ENCODE measurements at places on chromosomes 3 and 15.

- DNase-seq = peak; percentile 44
These were observed 588 bp downstream of the MAPK6 start for GRCh38 chr15:52019394-52020220.

- DNase-seq = no peak
These were observed 112.9 kb downstream of the PDZRN3 start for GRCh38 chr3:73511571-73512525.

GRCh38 chr3:60417576-60417975 is 833.7 kb downstream of the FHIT start:
- no peak for DNase-seq

DNA sequence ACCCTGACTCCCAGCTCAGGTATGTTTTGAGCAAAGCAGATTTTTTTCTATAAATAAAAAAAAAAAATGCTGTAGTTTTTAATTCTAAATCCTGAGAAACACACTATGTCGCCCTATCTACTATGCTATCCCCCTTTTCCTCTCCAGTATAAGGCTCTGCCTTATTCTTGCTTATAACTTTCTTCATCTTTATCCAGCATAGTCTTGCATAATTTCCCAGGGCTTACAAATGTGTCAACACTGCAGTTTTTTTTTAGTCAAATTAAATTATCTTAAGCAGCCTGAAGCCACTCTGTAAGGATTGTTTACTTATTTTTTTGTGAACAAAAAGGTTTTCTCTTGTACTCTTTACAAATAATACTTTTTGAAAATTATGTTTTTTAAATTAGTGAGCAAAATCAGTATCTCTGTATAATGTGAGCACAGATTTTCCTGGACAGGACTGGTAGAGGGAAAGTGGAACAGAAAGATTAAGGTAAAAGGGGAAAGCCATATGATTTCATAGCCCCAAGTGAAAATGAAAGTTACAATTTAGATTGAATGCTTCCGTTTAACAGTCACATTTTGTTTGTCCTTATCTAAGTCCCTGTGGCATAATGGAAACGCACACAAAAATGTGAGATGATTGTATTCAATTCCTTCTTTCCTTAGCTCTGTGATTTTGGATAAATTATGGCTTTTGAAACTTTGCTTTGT is 5.6 kb upstream of the PYDC2 start:
- no peak for DNase-seq

GRCh38 chr3:18778598-18778997 is 353.5 kb upstream of the SATB1 start:
- no peak for DNase-seq

DNA sequence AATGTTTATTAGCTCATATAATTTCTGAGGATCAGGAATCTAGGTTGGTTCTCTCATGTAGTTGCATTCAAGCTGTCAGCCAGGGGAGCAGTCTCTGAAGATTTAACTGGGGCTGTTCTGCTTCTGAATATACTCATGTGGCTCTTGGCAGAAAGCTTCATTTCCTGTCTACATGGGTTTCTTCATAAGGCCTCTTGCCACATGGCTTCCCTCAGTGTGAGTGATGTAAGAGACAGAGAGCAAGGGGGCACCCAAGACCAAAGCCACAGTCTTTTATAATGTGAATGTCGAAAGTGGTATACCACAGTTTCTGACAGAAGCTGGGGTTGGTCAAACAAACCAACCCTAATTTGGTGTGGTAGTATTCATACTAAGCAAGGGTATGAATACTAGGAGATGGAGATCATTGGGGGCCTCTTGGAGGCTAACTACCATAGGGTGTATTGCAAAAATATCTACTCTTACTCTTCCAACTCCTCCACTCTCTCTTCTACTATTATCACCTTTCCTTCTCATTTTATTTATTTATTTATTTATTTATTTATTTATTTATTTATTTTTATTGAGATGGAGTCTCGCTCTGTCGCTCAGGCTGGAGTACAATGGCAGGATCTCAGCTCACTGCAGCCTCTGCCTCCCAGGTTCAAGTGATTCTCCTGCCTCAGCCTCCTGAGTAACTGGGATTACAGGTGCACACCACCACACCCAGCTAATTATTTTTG is 123.8 kb downstream of the B3GALNT1 start:
- DNase-seq = peak; percentile 1

DNA sequence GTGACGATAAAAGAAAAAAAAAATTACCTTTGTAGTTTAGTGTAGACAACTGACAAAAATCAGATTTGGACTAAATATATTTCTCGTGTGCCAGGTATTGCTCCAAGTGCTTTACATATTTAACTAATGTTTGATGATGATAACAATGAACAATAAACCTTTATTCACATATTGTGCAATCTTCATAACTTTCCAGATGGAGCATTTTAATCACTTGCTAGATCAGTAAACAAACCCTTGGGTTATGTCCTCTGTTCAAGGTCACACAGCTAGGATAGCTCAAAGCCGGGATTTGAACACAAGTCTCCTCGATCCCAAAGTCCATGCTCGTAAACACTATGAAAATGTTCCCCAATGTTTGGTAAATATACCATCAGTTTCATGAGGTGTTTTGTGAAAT is 14.5 kb downstream of the NCEH1 start:
- no peak for DNase-seq

DNA sequence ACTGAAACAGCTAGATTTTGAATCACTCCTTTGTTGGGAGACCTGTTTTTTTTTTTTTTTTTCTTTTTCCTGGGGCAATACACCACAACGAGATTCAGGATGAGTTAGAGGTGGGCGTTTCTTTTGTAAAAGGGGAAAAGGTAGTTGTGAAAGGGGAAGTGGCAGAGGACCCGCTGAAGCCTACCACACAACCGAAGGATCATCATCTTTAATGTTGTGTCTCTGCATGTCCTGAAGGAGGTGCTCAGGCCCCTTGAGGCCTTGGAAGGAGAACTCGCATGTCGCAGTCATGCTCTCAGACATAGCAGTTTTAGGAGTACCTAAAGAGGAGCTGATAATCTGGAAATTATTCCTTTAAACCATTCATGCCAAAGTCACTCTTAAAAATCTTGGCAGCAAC is 137.9 kb upstream of the LRIG1 start:
- no peak for DNase-seq

DNA sequence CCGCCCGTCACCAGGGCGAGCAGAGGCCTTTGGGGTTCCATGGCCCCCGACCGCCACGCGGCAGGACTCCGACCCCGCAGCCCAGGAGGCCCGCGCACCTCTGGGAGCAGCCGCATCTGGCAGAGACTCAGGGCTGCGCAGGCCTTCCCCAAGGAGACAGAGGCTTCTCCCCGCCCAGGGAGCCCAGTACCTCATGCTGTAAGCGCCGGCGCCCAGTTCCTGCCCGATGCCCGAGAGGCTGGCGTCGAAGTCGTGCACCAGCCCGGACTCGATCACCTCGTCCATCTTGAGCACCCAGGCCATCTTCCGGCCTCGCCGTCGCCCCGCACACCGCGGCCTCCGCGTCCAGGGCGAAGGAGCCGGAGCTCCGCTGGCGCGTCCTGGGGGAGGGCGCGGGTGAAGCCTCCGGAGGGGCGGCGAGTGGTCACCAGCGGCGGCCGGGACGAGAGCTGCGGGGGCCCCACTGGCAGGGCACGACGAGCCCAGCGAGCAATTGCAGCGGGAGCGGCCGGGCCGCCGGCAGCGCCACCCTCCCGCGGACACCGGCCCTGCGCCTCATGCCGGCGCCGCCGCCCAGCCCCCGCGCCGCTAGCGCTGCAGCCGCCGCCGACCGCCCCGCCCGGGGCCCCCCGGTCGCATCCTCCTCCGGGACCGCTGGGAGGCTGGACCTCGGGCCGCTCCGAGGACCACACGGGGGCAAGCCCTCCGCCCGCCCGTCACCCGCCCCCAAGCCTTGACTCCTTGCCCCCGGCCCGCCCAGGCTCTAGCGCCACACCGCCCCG is 468 bp downstream of the UBP1 start:
- DNase-seq = no peak

DNA sequence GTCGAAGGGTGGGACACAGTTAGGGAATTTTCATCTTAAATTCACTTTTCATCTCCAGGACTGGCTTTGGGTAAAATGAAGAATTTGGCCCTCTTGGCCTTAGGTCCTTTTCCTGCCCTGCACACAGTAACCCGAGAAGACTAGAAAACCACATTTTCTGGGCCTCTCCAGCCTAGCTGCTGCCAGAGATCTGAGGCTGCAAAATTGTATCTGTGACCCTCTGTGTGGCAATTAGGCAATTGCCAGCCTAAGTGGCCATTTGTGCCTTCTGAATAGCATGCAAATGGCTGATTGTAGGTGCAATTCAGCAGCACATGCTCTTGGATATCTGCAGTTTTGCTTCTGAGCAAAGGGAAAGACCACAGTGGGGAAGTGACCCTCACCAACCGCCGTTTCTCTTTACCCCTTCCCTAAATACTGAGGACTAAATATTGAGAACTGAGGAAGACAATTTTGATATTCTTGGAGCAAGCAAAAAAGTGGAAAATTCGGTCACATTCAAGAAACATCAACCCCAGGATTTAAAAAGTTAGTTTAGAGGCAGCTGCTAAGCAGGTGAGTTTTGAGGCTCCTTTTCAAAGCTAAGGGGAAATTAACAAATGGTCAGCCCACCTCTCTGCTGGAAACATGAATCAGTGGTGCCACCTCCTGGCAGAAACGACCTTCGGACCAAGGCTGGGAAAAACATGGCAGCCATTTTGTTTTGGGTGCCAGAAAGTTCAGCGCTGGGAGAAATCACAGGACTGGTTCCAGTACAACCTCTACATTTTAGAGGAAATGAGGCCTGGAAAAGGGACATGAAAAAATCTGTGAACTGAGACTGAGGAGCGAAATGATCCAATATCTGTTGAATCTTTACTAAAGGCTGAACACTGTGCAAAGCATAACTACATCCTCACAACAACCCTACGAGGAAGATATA is 56.6 kb upstream of the PRTG start:
- no peak for DNase-seq

DNA sequence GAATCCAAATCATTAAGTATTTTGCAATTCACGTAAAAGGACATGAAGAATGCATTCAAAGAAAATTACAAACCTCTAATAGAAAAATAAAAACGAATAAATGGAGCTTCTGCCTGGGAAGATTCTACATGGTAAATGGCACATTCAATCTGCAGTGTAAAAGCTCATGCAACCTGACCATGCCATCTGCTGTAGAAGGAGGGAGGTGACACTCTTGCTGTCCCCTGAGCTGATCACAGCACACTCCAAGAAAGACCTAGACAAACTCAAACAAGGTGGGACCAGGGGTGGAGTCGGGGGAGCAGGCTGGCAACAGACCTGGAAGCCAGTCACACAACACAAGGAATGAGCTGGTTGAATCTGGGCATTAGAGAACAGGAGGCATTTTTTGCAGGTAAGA is 101.8 kb downstream of the BDH1 start:
- DNase-seq = no peak

- DNase-seq = no peak
These were observed 234.1 kb downstream of the OPA1 start for GRCh38 chr3:193827040-193827669.

GRCh38 chr3:52444860-52445793 is at the start of gene SEMA3G:
TSS of gene SEMA3G (minus strand) at chr3:52445103. CDS start at chr3:52445027, 76 bp downstream.
- peak; percentile 20 for DNase-seq

DNA sequence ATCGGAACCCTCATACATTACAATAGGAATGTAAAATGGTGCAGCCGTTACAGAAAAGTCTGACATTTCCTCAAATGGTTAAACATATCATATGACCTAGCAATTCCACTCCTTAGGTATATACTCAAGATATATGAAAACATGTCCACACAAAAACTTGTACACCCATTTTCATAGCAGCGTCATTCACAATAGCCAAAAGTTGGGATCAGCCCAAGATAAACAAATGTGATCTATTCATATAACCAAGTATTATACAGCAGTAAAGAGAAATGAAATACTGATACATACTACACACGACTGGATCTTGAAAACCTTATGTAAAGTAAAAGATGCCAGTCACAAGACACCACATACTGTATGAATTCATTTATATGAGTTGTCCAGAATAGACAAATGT is 102.4 kb downstream of the MSL2 start:
- DNase-seq = no peak

- DNase-seq = no peak
These were observed 14.8 kb upstream of the SEMA5B start for GRCh38 chr3:123042413-123042812.

DNA sequence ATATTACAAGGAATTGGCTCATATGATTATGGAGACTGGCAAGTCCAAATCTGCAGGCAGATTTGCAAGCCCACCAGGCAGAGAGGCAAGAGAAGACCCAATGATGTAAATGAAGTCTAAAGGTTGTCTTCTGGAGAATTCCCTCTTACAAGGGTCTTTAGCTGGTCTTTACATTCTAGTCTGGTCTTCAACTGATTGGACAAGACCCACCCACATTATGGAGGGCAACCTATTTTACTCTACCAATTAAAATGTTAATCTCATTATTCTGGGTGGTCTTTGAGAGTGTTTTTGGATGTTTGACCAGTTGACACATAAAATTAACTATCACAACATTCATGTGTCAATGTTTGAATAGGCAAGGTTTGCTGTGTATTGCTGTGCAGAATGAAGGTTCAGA is 28.0 kb upstream of the ATP11B start:
- no peak for DNase-seq

DNA sequence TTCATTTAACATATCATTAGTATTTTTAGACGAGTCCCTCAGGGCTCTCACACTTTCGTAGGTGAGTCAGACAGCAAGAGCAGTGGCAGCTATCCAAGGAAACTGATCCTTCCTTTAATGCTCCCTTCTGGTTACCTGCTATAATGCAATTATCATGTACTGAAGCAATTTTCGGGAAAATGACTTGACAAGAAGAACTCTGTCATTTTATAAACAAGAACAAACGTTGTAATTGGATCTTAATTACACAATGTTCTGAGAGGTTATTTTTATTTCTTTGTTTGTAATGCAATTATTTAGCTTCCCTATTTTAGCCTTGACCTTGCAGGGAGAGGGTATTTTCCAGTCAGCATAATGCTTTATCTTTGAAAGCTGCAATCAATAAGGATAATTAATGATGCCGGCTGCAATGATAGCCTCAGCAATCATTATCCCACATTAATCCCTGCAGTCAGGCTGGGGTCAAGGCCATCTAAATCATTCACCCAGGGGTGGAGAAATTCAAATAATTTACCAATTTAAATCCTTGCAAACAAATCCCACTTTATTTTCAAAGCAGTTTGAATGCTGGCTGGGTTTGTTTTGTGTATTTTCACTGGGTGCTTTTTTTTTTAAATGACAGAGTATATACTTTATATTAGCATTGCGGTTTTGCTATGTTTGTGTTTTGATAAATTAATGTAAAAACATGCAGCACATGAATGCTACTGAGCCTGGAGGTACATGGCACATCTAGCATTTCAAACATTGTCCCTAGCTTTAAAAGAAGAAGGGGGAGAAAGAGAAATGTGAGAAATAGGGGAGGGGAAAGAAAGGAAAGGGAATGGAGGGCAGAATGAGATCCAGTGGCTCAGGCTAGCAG is 249.9 kb downstream of the SHOX2 start:
- no peak for DNase-seq

DNA sequence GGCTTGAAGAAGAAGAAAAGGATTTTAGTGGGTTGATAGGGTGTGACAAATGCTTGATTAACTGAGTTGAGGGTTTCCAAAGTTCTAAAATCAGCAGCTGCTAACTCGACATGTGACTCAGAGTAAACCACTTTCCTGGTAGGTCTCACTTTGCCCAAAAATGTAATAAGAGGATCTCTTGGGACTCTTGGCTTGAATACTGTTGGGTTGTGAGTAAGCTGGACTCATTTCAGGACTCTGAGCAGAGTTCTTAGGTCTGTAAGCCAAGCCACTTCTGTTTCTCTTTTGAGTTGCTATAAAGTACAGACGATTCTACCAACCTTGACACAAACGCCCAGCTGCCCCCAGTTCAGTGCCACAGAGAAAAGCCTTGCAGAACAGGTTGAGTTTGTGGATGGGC is 241.1 kb downstream of the ZNF621 start:
- DNase-seq = no peak
